ENCODE measurements at places on chromosomes 6 and 20. TPM values are rescaled to one million over a fixed set of nuclear protein-coding genes. Genes with fewer than 3 reads are reported as not detected.

DNA sequence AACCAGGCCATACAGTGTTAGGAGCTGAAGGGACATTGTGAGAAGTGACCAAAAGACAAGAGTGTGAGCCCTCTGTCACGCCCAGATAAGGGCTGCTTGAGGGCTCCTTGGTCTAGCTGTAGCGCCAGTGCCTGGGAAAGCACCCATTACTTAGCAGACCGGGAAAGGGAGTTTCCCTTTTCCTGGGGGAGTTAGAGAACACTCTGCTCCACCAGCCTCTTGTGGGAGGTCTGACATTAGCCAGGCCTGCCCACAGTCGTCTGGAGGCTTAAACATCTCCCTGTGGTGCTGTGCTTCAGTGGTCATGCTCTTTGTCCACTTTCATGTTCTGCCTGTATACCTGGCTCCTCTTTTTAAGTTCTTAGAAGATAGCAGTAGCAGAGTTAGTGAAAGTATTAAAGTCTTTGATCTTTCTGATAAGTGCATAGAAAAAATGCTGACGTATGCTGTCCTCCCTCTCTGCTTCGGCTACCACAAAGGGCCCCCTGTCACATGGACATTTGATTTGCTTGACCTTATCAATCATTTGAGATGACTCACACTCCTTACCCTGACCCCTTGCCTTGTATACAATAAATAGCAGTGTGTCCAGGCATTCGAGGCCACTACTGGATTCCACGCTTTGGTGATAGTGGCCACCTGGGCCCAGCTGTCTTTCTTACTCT is 201.5 kb upstream of the ECI2 start:
- no peak for DNase-seq

DNA sequence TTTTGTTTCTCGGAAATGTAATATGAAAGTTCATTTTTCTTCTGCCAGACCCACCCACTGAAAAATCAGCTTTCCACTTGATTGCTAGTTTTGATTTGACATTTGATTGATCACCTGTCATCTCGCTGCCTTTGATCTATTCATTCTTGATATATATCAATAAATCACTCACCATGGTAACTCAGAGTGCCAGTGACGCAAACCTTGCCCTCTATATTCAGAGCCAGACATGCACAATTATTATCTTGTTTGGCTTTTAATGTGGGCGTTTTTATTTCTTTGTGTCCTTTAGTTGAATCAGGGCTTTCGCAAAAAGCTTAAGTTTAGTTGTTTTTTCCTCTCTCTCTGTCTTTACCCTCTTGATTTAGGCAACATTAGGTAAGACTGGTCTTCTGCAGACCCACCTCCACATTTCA is 2.0 kb downstream of the TSHZ2 start:
- no peak for DNase-seq

ZC2HC1B gene
- total RNA-seq = not detected

FITM2 gene
- total RNA-seq = 97.7 TPM
